Vein endothelial cell (primary cell): ENCODE measurements at places on chromosomes 13 and 19. TPM values are rescaled to one million over a fixed set of nuclear protein-coding genes. Genes with fewer than 3 reads are reported as not detected.

KIR2DL4 gene
- total RNA-seq = not detected in 2 replicates

CERS1 gene
- total RNA-seq = 2.3 and 3.9 TPM in 2 replicates

MCF2L gene
- under 0.01 and 0.98 TPM in 2 replicates for total RNA-seq

RNU6-9 gene
- total RNA-seq = not detected in 2 replicates

PRKCG gene
- not detected in 2 replicates for total RNA-seq

ZIC2 gene
- total RNA-seq = under 0.01 TPM in 1 of 2 replicates, not detected in the other

CYP4F22 gene
- total RNA-seq = not detected in 2 replicates

KLF16 gene
- total RNA-seq = 11.8 and 17.0 TPM in 2 replicates

CYP4F2 gene
- total RNA-seq = not detected in 2 replicates

SIGLEC5 gene
- total RNA-seq = under 0.01 TPM in 1 of 2 replicates, not detected in the other

UBE2L5 gene
- not detected in 2 replicates for total RNA-seq

RPS16 gene
- 47.4 and 84.9 TPM in 2 replicates for total RNA-seq

GRK1 gene
- total RNA-seq = under 0.01 TPM in 1 of 2 replicates, not detected in the other

CRX gene
- not detected in 2 replicates for total RNA-seq

MYH14 gene
- total RNA-seq = not detected in 2 replicates

ZNF66 gene
- total RNA-seq = 4.6 and 8.1 TPM in 2 replicates

CD37 gene
- not detected in 2 replicates for total RNA-seq

CD33 gene
- total RNA-seq = not detected in 2 replicates

F2RL3 gene
- 4.6 and 4.9 TPM in 2 replicates for total RNA-seq

ZNF253 gene
- 6.5 and 6.7 TPM in 2 replicates for total RNA-seq

CTU1 gene
- total RNA-seq = 5.6 and 6.9 TPM in 2 replicates

ZNF229 gene
- 6.2 and 15.7 TPM in 2 replicates for total RNA-seq
